Activated CD8-positive, alpha-beta memory T cell treated with anti-CD3 and anti-CD28 coated beads for 1 hour (primary cell): ENCODE measurements at places on chromosomes 5 and 9.

DNA sequence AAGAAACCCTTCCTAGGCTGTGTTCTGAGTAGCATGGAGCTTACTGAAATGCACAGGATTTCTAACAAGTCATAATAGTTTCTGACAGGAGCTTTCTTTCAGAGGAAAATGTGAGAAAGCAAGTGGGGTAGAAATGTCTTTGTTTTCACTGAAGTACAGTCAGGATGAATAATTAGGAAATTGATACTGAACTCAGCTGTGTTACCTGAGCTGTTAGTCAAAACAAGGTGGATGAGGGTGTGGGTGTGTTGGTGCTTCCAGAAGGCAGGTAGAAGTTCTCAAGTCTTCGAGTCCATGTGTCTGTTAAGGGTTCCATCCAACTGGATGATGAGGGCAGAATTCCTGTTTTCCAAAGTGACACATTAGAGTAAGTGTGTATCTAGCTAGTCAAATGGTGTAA, 122.4 kb downstream of the BASP1 start:
- DNase-seq, result no peak

GRCh38 chr9:120927269-120928014, 846 bp upstream of the TRAF1 start:
- DNase-seq, result no peak

- no peak for DNase-seq
Measured at GRCh38 chr9:91951944-91952520, 2.0 kb upstream of the ROR2 start.

DNA sequence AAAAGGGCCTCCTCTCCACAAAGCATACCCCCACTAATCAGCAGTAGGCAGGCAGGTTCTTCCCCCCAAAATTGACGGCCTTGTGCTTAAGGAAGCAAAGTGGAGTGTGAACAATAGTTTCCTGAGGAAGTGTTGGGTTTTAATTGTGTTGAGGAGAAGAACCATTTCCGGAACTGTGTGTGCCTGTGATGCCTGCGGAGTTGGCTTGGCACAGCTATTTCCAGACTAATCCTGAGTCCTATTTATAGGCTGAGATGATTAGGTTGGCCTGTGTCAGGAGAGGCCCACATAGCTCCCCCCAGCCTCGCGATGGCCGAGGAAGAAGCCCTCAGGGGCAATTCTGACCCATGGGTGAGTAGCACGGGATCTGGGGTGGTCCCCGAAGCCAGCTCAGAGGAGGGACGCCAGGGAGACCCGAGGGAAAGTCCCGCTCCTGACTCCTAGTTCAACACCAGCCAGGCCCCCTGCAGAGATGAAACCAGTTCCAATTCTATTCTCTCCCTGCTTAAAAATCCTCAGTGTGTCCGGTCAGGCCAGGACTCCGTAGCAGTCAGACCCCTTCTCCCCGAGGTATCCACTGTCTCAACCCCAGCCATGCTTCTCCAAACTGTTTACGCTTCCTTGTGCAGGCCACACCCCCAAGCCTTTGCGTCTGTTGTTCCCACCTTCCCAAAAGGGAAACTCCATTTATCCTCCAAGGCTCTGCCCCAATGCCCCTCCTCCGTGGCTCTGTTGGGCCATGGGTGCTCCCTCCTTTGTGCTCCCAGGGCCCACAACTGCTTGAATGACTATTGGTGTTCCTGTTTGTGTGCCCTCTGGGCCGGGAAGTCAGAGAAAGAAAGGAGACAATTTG, 18.1 kb downstream of the GSN start:
- DNase-seq, result no peak

- no peak for DNase-seq
Measured at GRCh38 chr9:85586684-85587083, 155.1 kb downstream of the AGTPBP1 start.

DNA sequence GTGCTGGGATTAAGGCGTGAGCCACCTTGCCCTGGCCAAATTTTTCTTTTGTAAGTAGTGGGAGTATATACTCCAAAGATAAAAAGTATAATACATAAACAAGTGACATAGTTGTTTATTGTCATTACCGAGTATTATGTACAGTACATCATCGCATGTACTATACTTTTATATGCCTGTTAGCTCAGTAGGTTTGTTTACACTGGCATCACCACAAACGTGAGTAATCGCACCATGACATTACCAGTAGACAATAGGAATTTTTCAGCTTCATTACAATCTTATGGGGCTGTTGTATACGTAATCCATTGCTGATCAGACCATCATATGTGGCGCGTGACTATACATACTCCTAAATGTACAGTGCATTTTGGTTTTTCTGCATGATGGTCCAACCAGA, 9.8 kb downstream of the SECISBP2 start:
- no peak for DNase-seq

DNA sequence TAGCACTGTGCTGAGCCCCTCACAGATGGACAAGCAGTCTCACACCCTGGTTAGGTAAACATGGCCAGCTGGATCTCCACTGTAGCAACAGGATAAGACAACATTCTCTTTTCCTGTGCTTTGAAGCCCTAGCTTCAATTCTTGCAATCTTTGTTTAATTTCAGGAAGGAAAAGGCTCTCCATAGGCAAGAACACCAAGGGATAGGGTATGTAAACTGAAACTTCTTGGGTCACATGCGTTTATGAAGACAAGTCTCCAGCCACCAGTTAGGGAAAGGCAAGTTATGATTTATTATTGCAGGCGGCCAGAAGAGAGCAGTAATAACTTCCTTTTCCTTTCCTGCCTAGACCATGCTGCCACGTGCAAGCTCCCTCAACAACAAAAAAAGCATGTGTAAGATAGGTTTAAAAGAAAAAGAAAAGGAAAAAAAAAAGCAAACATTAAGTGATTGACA, 50.1 kb upstream of the POU5F2 start:
- no peak for DNase-seq

DNA sequence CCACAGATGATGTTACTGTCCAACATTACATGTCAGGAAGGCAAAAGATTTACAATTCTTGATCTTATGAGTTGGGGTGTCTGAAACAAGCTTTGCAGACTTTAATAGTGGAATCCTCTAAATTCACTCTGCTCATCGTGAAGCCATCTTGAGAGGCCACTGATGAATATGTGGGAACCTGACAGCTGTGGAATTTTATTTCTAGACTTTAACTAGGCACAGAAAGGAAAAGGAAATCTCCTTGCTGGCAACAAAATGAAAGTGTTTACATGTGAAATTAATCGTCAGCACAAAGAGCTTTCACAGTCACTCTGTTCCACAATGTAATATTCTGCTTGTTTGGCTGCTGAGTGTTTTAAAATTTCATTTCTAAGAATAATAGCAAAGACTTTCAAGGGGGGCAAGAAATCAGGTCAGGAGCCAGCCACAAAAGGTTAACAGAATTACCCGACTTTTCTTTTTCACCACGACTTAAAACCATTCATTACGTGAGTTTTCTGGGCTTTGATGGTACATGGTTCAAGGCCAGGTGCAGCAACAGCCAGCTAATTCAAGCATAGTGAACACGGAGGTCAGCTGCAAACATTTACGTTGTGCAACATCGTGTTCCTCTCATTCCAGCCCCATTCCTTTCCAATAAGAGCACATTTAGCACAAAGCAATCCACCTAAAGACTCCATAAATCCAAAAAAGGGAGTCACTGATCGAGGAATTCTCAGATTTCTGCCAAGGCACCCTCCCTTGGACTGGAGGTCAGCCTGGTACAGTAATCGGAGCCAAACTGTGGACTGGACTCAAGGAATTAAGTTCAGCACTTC, 14.6 kb downstream of the NREP start:
- no peak for DNase-seq

GRCh38 chr9:96719521-96719920, 58.4 kb downstream of the ZNF510 start:
- DNase-seq, result no peak

GRCh38 chr9:19493174-19493811, 84.5 kb downstream of the ACER2 start:
- DNase-seq, result no peak

GRCh38 chr5:107213025-107213424, 457.7 kb downstream of the EFNA5 start:
- DNase-seq, result no peak

DNA sequence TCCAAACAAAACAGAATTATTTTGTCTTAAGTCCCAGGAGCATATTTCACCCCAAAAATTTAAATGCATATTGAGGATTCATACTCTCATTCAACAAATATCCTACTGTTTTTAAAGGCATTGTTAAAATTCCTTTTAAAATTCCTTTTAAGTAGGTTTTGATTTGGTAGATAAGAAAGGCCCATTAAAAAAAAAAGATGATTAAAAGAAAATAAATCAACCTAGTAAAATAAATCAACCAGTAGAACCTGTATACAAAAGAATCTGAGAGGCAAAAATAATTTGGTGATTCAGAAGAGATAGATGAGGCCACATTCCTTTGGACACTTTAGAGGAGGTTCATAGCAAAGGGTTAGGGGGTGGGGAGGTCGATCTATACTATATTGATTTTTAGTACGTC, 585.3 kb upstream of the TLE4 start:
- no peak for DNase-seq
